CD4-positive, alpha-beta T cell treated with Interleukin-2 at 100 ng/mL for 4 hours (primary cell): ENCODE measurements at places on chromosomes 4 and X.

DNA sequence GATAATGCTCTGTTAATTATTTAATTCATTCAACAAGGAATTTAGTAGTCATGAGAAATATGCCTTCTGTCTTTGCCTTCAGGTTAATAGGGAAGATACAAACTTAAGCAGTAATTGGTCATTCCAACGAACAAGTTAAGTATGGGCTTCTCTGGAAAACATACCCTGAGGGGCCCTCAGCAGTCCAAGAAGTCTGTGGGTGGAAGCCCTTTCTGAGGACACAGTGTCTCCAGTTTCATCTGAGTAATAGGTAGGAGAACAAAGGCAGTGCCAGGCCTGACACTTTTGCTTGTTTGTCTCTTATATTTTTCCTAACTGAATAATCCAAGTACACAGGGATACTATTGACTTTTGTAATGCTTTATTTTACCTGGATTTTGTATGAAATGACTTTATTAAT lies 262.5 kb downstream of the FBXW7 start:
- DNase-seq: no peak

DNA sequence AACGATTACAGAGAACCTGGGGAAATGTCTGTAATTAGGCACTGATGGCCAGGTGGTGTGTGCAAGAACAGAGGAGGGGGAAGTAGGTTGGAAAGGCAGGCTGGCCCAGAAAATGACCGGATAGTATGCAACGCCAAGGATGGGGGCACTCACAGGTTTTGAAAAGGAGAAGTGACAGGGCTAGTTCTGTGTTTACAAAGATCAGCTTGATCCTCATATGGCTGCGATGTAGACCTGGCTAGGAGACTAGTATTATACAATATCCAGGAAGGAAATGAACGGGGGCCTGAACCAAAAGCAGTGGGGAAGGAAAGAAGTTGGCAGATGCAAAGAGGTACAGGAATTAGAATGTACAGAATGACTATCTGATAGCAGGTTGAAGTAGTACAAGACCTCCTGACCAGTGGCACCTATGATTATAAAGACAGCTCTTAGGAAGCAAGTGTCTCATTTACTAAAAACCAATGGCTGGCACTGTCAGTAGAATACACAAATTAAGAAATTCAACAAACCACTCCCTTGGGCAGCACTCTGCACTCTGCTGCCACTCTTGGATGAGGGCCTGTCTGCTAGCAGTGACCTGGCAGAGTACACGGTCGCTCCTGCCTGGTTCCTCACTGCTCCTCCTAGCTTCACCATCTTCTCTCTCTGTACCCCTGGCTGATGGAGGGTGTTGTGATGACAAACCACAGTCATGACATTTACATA lies 14.1 kb downstream of the MFAP3L start:
- DNase-seq: no peak

- peak; percentile 41 for DNase-seq
These were observed 1.3 kb downstream of the CAMK2D start for GRCh38 chr4:113760094-113760794.

DNA sequence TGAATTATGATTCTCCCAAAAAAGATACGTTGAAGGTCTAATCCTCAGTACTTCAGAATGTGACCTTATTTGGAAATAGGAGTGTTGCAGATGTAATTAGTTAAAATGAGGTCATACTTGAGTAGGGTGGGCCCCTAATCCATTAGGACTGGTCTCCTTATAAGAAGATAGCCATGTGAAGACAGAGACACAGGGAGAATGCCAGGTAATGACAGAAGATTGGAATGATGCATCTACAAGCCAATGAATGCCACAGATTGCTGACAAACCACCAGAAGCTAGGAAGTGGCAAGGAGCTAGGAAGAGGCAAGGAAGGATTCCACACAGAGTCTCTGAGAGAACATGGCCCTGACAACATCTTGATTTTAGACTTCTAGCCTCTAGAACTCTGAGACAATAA lies 7.4 kb upstream of the RPS6KA3 start:
- DNase-seq: no peak

DNA sequence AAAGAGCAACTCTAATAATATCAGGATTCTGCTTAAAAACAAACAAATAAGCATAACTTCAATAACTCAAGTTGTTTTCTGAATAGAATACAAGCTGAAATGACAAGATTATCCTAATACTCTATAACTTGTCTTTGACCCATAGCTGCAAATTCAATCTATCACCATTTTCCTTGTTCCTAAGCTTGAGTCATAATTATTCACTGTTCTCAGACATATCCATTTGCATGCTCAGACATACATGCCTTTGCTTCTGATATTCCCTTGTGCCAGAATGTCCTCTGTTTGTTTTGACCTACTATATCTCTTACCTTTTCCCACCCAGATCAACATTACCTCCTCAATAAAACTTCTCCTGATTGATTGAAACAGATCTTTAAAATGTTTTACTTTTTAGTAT lies 109.7 kb downstream of the SNCA start:
- no peak for DNase-seq

GRCh38 chrX:100911731-100912130 lies 17.0 kb downstream of the XKRX start:
- no peak for DNase-seq

GRCh38 chr4:126965877-126966276 lies 666.9 kb upstream of the INTU start:
- DNase-seq: no peak

GRCh38 chr4:159487284-159487747 lies 384.4 kb downstream of the RAPGEF2 start:
- DNase-seq: peak; percentile 20

GRCh38 chr4:105624530-105624929 lies 72.1 kb downstream of the ARHGEF38 start:
- DNase-seq: no peak

DNA sequence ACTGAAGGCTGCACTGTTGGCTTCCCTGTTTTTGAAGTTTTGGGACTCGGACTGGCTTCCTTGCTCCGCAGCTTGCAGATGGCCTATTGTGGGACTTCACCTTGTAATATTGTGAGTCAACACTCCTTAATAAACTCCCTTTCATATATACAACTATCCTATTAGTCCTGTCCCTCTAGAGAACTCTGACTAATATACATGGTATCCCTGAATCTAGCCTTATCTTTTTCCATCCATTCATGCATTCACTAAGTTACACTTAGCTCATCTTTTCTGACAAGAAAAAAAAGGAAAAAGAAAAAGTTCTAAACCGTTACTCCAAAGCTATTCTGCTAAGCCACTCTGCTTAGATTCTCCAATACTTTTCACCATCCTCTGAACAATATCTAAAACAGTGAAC lies 1260.2 kb upstream of the PCDH7 start:
- DNase-seq: no peak

DNA sequence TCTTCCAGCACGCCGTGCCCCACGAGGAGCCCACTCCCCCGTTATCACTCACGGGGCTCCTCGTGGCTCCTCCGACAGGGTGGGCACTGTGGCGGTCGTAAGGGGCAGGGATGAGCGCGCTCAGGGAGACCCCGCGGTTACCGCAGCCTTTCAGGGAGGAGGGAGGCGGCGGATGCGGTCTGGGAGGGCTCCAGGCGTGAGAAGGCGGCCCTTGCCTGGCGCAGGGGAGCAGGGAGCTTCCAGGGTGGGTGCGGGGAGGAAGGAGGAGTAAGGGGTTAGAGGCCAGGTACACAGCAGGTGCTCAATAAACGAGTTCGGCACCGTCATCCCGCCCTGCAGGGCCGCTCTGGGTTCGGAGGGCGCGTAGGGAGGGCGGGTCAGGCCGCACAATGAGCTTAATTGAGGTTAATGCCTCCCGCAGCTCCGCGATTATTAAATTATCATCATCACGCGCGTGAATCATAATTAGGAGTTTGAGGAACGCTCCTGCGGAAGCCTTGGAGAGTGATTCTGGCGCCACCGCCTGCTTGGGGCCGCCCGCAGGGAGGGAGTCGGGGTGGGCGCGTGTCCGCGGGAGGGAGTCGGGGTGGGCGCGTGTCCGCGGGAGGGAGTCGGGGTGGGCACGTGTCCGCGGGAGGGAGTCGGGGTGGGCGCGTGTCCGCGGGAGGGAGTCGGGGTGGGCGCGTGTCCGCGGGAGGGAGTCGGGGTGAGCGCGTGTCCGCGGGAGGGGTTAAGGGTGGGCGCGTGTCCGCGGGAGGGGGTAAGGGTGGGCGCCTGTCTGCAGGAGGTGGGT lies 7.6 kb upstream of the NKX1-1 start:
- DNase-seq: no peak

DNA sequence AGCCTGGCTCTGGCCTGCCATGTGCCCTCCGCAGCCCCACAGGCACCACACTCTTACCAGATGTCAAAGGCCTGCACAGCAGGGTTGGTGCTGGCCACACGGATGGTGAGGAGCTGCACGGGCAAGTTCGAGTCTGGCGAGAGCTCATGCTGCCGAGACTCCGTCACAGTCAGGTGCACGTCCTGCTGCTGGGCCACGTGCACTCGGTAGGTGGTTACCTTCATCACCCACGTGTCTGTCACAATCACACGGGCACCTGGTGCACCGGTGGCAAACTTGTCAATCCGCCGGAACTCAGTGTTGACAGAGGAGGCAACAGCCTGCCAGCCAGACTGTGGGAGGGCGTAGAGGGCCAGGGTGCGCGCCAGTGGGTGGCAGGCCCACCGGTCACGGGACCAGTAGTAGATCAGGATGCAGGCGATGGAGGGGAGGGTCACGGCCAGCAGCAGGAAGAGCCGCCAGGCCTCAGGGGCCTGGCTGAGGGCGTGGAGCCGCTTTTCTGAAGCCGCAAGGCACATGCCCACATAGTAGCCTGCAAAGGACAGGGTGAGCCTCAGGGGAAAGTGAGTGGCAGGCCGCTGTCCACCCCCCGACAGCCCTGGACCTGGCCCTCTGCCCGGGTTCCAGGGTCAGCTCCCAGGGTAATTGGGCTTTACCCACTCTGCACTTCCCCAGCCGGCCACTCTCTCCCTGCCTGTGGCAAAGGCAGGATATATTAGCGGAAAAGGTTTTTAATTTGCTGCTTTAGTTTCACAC lies 2.9 kb downstream of the TMEM129 start:
- no peak for DNase-seq

- DNase-seq: no peak
These were observed 667.7 kb upstream of the SLIT2 start for GRCh38 chr4:19583827-19584569.

DNA sequence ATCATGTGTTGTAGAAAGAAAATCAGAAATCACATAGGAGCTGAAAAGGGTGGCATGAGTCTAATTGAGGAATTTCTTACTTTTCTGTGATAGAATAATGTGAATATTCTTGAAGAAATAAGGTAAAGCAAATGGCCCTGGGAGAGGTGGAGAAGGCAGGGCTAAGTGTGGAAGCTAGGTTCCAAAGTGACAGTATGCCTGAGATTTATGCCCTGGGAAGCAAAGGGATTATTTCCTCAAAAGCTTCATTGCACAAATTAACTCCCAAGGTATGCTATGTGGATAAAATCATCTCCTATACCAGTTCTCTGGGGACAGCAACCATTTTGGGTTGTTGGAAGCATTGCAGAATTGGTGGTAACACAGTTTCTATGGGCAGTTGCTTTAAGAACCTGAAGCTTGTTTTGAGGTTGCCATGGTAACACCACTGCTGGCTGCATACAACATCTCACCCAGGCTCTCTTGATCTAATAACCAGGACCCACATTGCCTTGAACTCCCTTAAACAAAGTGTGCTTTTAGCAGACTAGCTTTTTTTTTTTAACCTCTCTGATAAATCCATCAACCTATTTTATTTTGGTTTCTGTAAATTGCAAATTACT lies 21.0 kb downstream of the MAOA start:
- peak; percentile 13 for DNase-seq

GRCh38 chr4:82372517-82373485 lies 990 bp downstream of the HNRNPD start:
- peak; percentile 53 for DNase-seq

DNA sequence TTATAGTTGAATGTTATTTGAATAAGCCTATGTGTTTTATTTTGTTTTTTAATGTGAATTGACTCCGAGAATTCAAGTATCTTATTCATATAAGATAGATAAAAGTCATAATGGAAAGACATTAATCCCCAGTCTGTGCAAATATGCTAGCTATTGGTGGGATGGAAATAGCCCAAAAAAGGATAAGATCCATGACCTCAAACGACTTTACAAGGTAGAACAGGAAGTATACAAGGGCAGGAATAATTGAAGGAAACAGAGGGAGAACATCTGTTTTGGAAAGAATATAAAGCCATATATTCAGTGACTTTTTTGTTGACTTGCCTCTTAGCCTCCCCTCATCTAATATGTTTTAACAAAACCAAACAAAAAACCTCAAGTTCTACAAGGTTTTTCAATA lies 9.0 kb downstream of the ABCE1 start:
- no peak for DNase-seq

GRCh38 chr4:93029769-93030168 lies 726.0 kb downstream of the GRID2 start:
- DNase-seq: no peak
